ENCODE measurements at places on chromosomes 5 and 9. TPM values are rescaled to one million over a fixed set of nuclear protein-coding genes. Genes with fewer than 3 reads are reported as not detected.

DNA sequence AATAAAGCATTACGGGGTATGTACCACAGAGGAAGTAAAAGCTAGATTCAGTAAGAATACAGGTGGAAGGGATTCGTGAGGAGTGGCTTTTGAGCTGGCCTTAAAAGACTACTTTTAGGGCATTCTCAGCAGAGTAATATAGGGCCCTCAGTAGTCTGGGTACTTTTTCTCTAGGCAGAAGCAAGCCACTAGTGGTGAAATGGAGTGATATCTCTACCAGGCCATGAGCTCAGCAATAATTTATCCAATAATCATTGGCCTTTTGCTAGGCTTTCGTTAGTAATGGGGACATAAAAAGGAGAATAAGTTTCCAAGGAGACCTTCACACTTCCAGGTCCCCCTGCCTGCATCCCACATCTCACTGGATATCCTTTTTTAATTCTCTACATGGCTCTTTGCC is 1.7 kb downstream of the POLR3G start:
- DNase-seq: no peak

Gene PFN3
- not detected for total RNA-seq

DNA sequence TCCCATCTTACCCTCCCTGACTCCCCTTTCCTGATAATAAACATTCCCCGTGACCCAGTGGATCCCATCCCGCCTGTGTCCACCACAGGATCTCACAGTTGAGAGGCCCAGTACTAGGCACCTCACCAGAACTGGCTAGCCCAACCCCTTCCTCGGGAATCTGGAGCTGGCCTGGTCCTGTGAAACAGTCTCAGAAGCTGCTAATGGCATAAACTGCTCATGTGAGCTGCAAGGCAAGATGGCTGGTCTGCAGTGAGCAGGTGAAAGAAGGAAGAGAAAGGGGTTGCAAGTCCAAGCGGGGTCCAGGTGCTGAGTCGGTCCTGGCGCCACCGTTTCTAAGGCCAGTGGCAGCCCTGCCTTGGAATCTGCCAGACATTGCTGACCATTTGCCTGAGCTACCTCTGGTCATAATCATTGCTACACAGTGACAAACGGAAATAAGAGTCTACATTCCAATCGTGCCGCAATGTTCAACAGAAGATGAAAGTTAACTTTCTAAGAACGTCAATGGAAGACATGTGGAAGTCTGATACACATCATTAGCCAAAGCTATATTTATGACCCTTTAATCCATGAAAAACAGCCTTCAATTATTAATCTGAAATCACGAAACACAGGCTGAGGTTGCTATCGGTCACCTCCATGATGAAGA is 33.7 kb downstream of the DNAH5 start:
- no peak for DNase-seq

DNA sequence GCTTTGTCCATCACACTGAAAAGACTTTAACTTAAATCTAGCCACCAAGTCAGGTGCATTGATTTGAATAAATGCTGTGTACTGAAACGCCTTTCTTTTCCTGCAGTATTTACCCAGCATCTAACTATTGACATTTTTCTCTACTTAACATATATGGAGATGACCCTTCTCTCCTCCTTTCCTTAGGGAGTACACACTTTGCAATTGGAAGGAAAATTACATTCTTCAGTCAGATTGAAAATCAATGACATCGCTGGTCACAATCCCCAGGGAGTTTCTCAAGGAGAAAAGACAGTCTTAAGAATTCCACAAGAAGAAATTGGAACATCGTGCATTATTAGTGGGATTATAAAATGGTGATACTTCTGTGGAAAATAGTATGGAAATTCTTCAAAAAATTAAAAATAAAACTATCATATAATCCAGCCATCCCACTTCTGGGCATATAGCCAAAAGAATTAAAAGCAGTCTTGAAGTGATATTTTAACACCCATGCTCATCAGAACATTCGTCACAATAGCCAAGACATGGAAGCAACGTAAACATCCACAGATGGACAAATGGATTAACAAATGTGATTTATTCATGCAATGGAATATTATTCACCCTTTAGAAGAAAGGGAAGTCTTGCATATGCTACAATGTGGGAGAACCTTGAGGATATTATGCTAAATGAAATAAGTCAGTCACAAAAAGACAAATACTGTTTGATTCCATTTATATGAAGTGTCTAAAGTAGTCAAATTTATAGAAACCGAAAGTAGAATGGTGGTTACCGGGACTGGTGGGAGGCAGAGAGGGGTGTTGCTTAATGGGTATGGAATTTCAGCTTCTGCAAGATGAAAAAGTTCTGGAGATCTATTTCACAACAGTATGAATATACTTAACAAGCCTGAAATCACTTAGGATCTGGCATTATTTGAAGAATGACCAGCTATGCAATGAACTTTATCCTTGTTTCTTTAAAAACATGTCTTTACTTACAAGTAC is 14.3 kb upstream of the FREM1 start:
- DNase-seq: peak; percentile 16

GRCh38 chr5:25006237-25006636 is 361.5 kb upstream of the CDH10 start:
- DNase-seq: no peak

DNA sequence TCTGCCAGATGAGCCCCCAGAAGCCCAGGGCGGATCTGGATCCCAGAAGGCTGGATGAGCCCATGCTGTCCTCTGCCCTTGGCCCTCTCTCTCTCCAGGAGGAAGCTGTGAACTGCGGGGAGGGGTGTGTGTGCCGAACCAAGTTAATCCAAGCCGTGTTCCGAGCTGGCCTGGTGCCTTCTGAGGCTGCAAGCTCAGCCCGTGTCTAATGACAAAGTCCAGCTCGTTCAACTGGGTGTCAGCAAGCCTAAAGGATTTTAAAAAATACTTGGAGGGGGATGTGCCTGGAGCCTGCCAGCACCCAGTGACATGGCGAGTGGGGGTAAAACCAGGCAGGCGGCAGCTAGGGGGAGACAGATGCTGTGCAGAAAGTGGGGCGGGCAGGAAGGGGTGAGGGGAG is 8.0 kb downstream of the STC2 start:
- no peak for DNase-seq

Gene SPATA31D4
- not detected for total RNA-seq

- DNase-seq: no peak
Observed at GRCh38 chr9:89731262-89732182, 126.7 kb downstream of the GADD45G start.

DNA sequence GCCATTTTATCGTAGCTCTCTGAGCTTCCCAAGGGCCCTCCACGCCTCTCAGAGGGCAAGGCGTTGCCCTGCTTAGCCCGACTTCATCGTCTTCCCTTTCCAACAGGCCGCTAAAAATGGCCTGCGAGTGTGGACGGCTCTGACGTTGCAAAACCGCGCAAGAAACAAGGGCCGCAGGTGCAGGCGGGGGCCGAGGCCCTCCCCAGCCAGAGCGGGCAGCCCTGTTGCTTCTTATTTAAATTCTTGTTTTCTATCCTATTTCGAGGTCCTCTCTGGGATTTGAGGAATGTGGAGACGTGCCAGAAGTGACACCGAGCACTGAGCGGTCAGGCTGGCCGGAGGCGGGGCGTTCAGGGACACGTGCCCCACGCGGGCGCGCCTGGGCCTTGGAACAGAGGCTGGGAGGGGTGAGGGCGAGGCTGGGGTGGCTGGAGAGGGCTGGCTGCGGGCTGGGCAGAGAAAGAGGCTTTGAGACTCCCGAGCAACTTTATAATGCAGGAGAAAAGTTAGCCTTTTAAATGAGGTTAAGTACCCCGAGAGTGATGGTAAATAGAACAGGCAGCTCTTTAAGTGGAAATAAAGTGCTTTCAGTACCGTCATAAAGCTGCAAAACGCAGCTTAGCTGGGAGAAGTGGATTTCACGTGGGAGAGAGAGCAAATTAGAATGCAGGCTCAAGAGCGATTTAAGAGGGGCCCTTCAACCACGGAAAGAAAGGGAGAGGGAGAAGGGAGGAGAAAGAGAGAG is 243.6 kb downstream of the AUH start:
- DNase-seq: no peak

DNA sequence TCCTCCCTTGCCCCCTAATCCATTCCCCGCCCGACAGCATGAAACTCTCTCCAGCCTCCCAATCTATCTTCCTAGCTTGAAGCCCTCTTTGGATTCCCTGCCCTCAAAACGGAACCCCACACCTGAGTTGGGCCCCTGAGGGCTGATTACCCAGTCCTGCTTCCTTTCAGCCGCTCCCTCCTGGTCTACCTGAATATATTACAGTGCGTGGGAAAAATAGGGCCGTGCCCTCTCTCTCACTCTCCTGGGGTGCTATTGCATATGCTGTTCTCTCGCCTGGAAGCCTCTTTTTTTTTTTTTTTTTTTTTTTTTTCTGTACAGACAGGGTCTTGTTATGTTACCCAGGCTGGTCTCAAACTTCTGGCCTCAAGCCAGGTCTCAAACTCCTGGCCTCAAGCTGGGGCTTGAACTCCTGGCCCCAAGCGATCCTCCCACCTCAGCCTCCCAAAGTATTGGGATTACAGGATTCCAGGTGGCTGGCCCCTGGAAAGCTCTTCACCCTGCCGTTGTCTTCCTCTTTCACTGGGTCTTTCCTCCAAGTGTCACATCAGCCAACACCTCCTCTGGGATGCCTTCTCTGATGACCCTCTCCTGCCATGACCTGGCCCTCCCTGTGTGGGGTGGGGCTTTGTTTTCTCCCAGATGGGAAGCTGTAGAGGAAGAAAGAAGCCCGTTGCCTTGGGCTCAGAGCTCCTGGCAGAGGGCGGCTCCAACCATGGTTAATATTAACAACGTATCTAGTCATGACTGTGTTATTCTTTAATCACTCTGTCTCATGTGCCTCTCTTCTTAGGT is 8.2 kb downstream of the DNM1 start:
- DNase-seq: no peak

Gene PCDHGC3
- total RNA-seq: 41.5 TPM

Gene TRPM3
- total RNA-seq: under 0.01 TPM

Data from Daoy (cell line).